ENCODE measurements at places on chromosomes 1 and 21.

- DNase-seq, result no peak
Observed at GRCh38 chr1:151994956-151995355, 1.3 kb upstream of the S100A10 start.

GRCh38 chr1:82366689-82367088, 566.0 kb downstream of the ADGRL2 start:
- DNase-seq, result no peak

GRCh38 chr1:107432108-107432507, 291.3 kb downstream of the NTNG1 start:
- DNase-seq, result no peak

GRCh38 chr1:41381692-41382479, 20.7 kb downstream of the FOXO6 start:
- no peak for DNase-seq

DNA sequence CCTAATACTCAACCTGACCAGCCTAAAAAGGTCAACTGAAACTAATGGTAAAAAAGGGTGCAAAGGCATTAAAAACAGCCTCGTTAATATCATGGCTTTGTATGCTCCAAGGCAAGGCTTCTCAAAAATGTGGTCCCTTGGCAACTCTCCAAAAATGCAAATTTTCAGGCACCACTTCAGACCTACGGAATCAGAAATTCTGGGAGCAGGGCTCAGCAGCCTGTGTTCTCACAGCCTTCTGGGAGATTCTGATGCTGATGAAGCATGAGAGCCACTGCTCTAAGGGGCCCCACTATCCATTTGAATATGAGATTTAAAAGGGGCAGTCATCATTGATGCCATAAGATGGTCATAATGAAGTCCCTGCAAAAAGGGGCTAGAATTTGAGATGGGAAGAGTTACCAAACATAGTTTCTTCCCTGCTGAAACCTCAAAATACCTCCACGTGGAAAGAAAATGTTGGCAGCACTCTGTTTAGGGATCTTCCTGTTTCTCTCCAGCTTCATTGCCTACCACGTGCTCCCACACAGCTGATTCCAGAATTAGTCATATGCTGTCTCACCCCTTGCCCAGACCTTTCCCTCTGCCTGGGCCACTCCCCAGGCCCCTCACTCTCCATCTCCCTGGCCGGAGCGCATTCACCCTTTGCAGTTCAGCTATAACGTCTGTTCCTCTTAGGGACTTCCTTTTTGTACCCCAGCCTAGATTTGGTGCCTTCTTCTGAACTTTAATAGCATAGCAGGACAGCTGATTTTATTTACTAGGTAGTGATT, 46.7 kb downstream of the PHC2 start:
- DNase-seq, result no peak

GRCh38 chr1:108892356-108893140, 15.8 kb downstream of the GPSM2 start:
- DNase-seq, result no peak

DNA sequence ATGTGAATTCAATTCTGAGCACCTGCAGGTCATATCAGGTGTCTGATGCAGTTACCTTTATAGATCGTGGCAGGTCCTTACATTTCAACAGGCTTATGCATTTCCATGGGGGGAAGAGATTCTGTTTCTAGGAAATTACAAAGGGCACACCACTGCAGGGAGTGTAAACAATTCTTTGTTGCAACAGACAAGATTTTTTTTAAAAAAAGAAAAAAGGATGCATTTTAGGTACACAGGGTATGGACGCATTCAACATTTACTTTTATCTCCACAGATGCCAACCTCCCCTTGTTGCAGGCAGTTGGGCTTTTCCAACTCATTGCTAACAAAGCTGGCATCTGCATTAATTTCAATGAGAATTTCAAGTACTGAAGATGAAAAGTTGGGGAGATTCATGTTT, 13.5 kb upstream of the TEKT2 start:
- no peak for DNase-seq

GRCh38 chr1:231890791-231891190, 264.2 kb downstream of the DISC1 start:
- DNase-seq, result no peak

GRCh38 chr1:153352523-153352922, 3.9 kb upstream of the PGLYRP4 start:
- peak; percentile 81 for DNase-seq

DNA sequence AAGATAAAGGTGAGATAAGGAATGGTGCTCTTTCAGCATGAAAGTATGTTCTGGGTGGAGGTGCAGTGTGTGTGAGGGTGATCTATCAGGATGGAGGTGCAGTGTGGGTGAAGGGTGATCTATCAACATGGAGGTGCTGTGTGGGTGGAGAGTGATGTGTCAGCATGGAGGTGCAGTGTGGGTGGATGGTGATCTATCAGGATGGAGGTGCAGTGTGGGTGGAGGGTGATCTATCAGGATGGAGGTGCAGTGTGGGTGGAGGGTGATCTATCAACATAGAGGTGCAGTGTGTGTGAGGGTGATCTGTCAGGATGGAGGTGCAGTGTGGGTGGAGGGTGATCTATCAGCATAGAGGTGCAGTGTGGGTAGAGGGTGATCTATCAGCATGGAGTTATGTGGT, 12.3 kb upstream of the MAP10 start:
- DNase-seq, result no peak

DNA sequence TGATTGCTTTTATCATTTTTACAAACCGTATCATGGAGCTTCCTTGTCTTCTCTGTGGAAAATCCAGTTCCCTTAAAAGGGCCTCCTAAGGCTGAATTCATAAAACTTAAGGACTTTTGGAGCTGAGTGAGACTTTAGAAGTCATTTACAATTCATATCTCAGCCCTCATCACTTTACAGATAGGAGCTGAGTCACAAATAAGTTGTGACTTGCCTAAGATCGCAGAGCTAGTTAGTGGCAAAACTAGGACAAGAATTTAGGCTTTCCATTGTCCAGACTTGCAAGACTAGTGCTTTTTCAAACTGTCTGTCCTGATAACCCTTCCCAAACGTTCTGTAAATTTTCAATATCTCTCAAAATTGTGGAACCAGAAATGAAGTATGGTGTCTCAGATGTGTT, 37.3 kb downstream of the C1orf21 start:
- no peak for DNase-seq

- DNase-seq, result no peak
Observed at GRCh38 chr1:174491606-174492005, 43.8 kb downstream of the GPR52 start.

DNA sequence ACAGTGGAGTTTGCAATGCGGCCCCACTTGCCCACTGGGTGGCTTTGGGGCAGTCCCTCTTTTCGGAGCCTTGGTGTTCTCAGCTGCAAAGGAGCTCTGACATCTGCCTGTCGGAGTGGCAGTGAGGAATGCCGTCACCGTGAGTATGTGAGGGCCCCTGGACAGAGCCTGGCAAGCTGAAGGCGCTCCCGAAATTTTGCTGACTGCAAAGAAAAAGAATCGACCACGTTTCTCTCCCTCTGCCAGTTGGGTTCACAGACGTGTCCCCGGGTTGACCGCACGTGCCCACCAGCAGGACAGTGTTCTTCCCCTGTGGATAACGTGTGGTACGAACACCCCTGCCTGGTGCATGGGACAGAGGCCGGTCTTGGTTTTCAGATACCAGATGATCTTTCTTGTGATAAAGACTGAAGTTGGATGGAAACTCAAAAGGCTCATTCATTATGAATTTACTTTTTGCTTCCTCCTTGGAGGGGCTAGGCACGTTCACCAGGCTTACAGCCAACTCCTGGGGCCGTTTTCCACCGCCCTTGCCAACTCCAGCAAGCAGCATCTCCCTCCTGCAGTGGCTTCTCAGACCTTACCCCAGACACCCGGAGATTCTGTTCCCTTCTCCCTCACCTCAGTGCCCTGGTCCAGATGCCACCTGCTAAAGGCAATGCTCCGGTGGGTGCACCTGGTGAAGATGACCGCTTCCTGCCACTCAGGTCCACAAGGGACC, 29.7 kb downstream of the ECE1 start:
- DNase-seq, result no peak

DNA sequence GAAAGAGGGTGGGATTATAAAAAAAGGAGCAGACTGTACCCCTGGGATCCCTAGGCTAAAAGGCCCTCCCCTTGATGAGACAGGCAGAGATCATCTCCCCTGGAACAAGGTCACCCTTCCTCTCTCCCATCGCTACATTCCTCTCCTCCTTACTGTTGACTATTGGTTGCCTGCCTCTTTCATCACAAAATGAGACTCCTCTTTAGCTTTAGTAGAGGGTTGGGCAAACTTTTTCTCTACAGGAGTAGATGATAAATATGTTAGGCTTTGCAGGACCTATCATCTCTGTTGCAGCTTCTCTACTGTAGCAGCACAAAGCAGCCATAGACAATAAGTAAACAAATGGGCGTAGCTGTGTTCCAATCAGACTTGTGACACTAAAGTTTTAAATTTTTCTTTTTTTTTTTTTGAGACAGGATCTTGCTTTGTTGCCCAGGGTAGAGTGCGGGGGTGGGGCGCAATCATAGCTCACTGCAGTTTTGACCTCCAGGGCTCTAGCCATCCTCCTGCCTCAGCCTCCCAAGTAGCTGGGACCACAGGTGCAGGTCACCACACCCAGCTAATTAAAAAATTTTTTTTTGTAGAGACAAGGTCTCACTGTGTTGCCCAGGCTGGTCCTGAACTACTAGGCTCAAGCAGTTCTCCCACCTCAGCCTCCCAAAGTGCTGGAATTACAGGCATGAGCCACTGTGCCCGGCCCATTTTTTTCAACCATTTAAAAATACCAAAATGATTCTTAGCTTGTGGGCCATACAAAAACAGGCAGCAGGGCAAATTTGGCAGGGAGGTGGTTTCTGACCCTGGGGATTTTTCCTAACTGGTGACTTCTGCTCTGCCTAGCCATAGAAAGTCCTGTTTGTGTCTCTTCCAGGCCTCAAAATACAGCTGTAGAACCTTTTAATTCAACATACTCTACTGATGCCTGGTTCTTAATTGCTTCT, 15.1 kb downstream of the MCL1 start:
- DNase-seq, result no peak

DNA sequence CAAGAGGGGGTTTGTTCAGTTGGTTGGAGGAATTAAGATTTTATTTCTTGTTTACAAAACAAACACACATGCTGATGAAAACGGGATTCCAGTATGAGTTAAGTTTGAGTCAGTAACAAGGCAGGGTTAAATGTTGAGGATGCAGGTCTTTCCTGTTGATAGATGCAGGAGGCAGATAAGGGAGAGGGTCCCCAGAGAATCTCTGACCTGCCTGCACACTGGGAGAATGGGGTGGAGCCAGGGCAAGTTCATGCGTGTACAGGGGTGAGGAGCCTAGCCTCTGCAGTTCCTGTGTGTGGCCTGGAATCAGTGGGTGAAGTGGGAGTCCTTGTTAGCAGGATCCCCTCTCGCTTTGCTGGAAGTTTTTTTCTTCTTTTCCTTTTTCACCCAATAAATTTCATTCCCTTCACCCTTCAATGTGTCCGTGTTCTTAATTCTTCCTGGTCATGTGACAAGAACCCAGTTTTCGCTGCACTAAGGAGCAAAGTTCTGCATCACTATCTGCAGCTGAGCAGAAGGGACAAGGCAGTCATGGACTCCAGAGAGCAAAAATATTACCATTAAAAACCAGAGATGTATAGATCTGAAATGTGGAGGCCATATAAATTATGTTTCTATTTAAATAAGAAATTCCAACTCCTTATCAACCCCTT, 69.9 kb upstream of the MARK1 start:
- DNase-seq, result no peak

DNA sequence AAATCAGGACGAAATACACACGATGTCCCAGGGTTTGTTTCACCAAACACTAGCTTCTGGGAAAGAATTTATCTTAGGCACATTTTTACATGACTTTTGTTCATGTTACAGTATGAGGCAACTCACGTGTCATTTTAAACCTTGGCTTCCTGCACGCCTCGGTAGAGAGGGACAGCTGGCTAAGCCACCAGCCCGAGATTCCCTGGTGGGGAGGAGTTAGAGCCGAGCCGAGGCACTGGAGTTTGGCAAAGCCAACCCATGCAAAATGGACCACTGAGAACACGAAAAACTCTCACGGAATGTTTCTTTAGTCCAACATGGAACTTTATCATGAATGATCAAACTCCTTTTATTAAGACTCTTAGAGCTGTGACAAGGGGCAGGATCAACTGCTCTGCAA, 240.0 kb downstream of the DYRK1A start:
- no peak for DNase-seq

DNA sequence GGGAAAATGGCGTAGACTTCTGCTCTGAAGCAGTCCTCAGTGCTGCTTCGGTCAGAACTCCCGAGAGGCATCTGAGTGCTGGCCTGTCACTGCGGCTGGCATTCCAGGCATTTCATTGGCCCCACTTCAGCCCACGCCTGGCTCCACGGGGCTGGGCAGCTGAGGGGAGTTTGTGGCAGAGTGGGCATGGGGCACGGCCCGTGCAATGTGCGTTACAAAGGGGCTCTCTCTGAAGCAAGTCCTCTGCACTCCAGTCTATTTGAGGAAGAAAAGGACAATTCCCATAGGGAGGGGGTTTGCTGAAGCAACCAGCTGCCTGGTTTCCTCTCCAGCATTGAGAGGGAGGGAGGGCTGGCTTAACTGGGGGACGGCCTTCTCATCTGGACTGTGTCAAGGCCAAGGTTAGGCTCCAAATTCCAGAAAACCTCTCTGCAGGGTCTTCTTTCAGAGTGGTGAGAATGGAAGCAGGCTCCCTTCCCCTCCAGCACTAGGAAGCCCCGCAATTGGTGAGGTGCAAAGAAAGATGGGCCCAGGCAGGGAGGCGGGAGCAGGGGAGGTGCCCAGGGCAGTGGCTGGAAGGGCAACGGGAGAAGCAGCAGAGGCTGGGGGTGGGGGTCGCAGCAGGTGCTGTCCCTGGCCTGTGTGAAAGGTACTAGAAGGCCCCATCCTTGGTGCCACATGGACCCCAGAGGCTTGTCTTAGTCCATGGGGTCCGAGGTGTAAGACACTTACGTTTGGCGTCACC, 21.1 kb upstream of the GPR157 start:
- DNase-seq, result no peak

GRCh38 chr1:94481473-94481933, 60.1 kb downstream of the F3 start:
- peak; percentile 80 for DNase-seq

- DNase-seq, result no peak
Observed at GRCh38 chr1:31019401-31019800, 46.1 kb downstream of the PUM1 start.

DNA sequence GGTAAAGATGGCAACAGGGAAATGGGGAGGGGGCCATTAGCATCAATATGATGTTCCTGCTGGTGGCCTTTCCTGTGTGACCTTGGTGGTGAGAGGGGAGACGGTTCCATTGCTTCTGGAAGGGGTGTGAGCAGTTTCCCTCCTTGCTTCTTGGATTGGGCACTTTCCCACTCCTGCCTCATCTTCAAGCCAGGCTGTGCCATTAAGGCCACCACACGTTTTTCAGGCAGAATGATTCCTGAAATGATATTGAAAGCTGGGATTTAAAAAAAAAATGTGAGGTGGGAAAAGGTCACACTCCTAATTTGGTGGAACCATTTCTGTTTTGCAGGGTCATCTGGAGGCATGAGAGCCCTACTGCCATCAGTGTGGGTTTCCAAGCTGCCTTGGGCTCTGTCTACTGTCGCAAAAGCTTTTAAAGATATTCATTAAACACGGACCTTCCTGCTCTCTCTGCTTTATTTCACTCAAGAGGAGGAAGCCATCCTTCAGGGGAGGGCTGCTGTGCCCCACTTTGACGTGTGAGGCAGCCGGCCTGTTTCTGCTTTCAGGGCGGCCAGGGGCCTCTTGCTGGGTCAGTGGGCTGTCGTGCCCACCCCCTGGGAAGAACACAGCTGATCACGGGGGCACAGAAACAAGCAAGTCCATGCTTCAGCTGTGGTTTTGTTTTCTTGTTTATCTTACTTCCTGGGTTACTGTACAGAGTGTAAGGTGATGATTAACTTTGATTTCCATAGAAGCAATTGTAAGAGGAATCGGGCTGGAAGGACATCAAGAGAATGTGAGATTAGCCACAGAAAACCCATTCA, 8.0 kb downstream of the RIIAD1 start:
- DNase-seq, result no peak
